ENCODE measurements at places on chromosomes 5 and 9.

- no peak for DNase-seq
Measured at GRCh38 chr5:52947208-52947607, 41.9 kb upstream of the ITGA2 start.

DNA sequence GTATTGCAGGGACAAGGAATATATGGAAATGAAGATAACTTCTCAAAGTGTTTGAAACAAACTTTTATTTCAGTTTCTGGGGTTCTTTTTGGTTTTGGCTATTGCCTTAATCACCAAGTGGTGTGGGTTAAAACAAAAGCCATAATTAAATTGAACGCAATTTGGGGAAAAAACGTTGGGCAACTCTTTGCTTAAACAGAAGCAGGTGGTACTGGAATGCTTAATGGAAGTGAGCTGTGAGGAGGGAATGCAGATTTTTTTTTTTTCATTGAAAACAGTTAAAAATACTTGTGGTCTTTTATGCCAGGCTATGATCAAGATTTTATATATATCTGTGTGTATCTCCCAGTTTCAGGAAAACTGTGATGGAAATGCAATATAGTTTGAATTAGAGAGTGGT, 195.7 kb upstream of the TUT7 start:
- no peak for DNase-seq

DNA sequence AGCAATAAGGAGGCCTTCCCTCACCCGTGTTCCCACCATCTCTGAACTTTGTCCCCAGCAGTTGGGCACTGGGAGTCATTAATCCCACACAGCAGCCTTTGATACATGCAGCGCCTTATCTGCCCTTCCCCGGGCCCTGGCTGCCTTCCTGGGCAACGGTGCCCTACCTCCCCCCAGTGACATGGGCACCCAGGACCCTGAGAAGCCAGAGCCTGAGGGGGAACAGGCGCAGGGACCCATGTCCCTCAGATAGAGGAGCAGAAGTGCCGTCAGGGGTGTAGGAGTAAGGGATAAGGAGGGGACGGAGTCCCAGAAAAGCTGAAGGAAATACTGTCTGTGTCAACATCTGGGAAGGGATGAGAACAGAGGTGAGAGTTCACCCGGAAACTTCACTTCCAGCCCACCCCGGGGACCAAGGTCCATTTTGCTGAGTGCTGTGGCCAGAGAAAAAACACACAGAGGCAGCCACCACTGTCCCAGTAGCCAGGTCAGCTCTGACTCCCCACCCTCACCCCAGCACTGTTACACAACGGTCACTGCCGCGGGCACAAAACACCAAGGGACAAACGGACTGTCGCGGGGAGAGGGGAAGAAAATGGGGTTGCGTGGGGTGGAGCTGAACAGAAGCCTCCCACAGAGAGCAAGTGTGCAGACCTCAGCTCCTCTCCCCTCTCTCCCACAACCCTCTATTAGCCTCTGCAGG, 3.8 kb downstream of the PCDH1 start:
- no peak for DNase-seq

DNA sequence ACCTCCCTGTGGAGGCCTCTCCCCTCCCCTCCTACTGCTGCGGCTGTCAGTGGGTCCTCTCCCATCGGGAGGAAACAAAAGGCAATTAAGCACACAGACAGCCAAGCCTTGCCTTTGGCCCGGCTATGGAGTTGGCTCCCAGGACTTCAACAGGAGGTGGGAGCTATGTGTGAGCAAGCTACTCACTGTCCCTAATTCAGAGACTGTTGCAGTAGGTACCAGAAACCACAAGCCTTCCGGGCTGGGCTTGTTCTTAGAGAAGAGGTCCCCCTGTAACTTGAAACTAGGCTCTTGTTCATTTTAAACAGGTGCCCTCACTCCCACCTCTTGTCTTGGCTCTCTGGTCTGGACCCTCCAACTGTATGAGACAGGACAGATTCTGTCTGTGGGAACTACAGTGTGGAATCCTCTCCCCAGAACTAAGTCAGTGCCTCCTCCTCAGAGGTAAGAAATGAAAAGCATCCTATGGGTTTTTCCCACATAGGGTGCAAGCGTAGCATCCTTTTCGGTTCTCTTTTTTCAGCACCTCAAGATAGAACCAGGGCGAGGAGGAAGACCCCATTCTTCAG, 561.1 kb downstream of the EBF1 start:
- no peak for DNase-seq

GRCh38 chr5:118637947-118638670, 350.2 kb downstream of the DTWD2 start:
- DNase-seq: no peak

- no peak for DNase-seq
Measured at GRCh38 chr5:107805166-107805565, 134.4 kb upstream of the EFNA5 start.

- DNase-seq: no peak
Measured at GRCh38 chr5:96377167-96377566, 55.9 kb downstream of the PCSK1 start.

GRCh38 chr5:78405829-78406750, 45.7 kb downstream of the SCAMP1 start:
- DNase-seq: no peak

- DNase-seq: no peak
Measured at GRCh38 chr5:5025098-5025773, 114.9 kb upstream of the ADAMTS16 start.

DNA sequence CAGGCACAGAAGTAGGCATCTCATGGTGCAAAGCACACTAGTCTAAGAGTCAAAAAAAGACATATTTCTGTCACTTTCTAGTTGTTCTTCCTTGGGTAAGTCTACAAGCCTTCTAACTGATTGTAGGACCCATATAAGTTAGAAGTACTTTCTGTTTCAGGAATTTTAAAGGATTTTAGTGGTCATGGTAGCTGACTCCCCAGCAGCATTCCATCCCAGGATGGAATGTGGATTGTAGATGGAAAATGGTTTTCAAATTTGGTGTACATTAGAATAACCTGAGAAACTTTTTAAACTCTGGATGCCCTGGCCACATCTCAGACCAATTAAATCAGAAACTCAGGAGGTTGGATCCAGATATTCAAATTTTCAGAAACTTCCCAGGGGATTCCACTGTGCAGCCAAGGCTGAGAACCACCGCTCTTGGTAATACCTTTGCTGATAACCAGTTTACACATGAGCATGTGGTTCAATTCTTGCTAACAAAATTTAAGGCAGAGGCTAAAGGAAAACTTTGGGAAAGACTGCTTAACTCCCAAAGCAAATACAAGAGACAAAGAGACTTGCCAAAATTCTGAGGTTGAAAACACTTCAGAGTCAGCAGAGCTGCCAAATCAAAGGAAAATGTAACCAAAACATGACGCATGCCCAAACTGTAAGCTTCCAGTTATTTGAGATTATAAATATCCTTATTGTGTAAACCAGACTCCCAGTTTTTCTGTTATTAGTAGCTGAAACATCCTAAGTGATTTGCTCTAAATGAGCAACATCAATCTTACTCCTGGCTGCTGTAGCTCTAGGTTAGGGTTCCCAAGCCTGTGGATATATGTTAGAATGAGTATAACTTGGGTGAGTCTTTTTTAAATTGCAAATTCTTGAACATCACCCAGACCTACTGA, 145.4 kb upstream of the MTAP start:
- DNase-seq: no peak

DNA sequence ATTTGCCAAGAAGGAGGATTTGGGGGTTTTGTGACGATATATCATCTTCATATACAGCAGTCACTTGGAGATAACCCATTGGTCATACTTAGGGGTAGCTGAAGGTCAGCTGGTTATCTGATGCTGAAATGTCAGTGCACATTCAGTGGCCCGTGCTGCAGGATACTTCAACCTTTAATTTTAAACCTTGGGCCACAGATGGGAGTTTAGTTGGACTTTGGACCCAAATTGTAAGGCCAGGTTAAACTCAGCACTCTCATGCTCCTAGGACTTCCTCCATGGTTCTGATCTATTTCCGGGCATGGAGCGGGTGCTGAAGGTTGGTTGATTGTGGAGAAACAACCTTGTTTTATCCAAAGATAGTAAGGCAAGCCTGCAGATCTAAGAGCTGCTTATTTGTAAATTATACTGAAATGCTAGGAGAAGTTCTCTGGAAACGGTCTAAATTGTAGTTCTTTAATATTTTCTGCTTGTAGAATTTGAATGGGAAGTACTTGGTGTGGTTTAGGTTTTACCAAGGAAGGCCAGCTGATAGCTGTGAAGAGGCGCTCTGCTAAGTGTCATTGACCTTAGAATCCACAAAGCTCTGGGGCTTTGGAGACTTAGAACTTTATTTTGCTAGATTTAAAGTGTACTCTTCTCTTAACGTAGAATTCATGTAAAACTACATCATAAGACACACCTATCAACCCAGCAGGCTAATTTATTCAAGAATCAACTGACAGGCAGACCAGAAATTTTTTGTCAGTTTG, 38.6 kb downstream of the SLC44A1 start:
- DNase-seq: no peak

- DNase-seq: no peak
Measured at GRCh38 chr9:72322259-72322658, 42.7 kb downstream of the ZFAND5 start.

- no peak for DNase-seq
Measured at GRCh38 chr9:135890190-135891026, 16.9 kb downstream of the CAMSAP1 start.

DNA sequence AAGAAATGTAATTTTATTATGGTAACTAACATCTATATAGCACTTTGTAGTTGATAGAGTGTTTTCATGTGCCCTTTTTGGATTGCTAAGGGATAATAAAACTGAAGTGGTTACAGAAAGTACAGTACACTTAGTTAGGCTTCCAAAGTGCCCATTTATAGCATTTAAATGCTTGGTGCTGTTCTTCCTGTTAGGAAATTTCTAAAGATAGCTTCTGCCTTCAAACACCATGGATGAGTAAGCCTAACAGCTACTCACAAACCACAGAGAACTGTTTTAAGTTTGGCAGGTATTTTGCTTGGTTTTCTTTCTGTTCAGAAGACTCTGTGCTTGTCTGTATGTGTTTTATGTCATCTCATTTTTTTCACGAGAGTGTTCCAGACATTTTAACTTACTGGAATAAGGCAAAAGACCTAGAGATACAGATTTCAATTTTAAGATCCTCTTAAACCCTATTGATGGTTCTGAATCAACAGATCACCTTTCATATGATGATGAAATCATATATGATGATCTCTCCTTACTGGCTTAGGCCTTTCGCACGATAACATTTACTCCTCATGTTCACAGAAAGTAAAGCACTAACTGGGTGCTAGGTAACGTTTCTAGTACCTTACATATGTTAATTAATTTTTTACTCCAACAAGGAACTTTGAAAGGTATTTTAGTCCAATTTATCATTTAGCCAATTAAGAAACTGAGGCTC, 4.4 kb downstream of the RIMOC1 start:
- no peak for DNase-seq

DNA sequence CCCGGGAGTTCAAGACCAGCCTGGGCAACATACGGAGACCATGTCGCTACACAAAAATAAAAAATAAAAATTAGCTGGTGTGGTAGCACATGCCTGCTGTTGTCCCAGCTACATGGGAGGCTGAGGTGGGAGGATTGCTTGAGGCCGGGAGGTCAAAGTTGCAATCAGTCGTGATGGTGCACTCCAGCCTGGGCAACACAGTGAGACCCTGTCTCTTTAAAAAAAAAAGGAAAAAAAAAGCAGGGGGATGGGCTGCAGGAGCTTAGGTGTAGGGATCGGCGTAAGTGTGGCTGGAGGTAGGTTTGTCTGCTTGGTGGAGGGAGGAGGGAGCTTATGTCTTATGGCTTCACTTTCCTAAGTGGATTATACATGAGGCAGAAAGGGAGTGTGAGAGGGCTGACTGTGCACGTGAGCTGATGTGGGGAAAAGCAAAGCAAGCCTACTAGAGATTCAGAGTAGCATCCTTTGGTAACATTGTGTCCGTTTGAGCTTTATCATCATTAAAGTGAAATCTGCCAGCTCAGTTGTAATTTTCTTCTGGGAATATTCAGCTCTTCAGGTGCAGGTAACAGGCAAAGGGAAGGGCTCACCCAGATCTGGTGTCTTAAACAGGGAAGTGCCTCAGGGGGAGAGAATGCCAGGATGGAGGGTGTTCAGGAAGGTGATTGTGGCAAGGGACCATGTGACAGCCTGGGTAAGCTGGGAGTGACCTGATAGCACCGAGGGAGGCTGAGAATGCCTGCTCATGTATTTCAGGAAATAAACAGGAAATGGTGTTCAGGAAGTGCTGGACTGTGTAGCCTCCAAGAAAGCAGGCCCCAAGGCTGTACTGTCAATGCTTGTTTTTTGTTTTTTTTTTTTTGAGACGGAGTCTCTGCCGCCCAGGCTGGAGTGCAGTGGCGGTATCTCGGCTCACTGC, 17.6 kb upstream of the SETX start:
- DNase-seq: no peak

- DNase-seq: no peak
Measured at GRCh38 chr5:128284236-128284635, 200.7 kb downstream of the SLC12A2 start.

- DNase-seq: no peak
Measured at GRCh38 chr5:146600376-146600775, 84.4 kb upstream of the GPR151 start.

DNA sequence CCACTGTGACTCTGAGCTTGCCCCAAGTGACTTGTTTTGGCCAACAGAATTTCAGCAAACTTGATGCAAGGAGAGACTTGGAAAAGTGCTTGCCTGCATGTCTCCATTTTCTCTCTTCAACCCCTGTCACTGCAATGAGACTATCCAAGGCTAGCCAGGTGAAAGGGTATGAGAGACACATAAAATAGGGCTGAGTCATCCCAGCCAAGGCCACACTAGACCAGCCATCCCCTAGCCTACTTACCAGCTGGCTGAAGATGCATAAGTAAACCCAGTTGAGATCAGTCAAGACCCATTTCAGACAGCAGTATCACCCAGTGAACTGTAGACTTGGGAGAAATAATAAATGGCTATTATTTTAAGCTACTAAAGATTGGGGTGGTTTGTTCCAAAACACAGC, 52.9 kb upstream of the VLDLR start:
- no peak for DNase-seq

DNA sequence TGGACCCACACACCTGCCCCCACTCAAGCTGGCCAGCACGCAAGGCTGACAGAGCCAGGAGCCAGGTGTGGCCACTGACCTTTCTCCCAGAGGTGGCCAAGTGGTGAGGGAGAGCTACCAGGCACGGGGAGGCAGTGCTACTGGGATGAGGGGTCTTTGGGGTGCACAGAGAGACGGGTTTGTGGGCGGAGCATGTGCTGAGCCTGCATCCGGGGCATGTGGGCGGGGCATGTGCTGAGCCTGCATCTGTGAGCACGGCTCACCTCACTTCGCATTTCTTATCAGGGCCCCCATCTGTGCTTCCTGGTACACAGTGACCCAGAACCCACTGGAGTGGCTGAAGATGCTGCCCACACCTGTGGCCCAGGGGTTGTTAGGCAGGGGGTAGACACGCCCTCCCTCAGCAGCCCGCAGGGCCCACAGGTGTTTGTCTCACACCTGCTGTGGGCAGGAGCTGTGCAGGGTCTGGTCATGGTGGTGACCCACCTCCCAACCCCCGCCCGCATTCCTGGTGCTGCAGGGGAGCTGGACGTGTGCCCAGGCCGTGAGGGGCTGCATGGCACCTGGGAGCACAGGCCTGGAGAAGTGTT, 21.5 kb downstream of the CCDC187 start:
- DNase-seq: no peak

GRCh38 chr9:21779397-21779796, 23.0 kb upstream of the MTAP start:
- DNase-seq: no peak

- no peak for DNase-seq
Measured at GRCh38 chr9:95096807-95097206, 220.7 kb downstream of the FANCC start.

GRCh38 chr5:113376640-113377039, 58.1 kb downstream of the TSSK1B start:
- DNase-seq: no peak
